ENCODE measurements at places on chromosomes 6 and 20.

- DNase-seq = no peak
These were observed 28.4 kb downstream of the GPX6 start for GRCh38 chr6:28486988-28487742.

DNA sequence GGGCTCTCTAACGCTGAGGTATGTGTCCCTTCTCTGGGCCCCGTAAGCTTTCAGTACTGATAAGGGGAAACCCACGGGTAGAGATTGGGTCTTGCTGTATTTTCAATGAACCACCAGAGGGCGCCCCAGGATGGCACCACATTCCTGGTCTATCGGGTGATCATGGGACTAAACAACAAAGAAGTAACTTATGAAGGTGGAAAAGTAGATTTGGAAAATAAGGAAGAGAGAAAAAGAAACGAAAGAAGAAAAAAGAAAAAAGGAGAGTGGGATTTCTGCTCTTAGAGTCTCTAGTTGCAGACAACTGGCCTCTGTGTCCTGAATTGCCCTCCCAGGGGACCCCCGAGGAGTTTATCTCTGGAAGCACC is 93.8 kb downstream of the GMPR start:
- DNase-seq = peak; percentile 67

DNA sequence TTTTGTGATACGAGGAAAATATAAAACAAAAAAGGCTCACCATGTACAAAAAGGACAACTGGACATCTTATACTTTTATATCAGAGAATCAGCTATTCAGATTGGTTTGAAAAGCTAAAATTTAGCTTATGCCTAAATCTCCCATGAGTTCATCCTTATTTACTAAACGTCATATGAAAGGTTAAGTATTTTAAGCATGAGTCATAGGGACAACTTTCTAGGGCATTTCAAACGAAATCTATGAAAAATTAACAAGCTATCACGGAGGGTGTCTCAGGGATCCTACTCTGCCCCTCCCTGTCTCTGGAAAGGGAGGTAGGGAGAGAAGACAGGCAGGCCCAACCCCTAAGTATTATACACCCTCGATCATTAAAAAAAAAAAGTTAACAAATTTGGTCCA is 124.1 kb upstream of the LOC128125822 start:
- no peak for DNase-seq

DNA sequence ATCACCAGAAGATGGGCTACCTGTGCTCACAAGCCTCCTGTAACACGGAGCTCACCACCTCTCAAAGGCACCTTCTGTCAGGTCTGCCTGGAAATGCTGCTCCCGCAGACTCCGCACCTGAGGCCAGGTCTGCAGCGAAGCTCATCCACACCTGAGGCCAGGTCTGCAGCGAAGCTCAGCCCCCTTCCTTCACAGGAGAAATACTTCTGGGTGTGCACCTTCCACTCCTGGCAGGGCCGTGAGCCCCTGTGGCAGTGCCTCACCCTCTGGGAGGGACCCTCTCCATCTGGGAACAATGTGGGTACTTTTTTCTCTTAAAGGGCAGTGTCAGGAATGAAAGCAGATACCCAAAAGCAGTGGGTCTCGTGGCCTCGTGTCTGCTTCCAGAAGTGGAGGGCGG is 1.4 kb upstream of the SLCO4A1 start:
- DNase-seq = no peak

- DNase-seq = no peak
These were observed 26.7 kb downstream of the SERPINB9 start for GRCh38 chr6:2876210-2877056.

DNA sequence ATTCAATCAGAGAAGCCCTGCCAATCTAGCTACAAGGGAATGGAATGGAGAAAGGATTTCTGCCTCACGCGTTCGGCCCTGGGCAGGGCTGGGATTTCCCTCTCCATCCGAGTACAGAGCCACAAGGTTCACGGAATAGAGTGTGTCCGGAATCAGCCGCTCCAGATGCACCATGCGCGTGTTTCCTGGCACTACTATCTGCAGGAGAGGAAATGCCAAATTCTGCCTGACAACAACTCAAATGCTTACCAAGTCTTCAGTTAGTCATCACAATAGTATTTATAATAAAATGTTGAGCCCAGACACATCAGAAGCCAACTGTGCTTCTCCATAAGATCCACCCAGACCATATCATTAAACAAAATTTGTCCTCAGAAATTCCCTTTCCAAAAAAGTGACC is 75.1 kb downstream of the COL12A1 start:
- DNase-seq = no peak

All from stimulated activated CD4-positive, alpha-beta T cell treated with anti-CD3 and anti-CD28 coated beads, Interleukin-2, amount 100 ng/mL, for 4 hours (primary cell).